ENCODE measurements at places on chromosomes 1 and 21. TPM values are rescaled to one million over a fixed set of nuclear protein-coding genes. Genes with fewer than 3 reads are reported as not detected.

DNA sequence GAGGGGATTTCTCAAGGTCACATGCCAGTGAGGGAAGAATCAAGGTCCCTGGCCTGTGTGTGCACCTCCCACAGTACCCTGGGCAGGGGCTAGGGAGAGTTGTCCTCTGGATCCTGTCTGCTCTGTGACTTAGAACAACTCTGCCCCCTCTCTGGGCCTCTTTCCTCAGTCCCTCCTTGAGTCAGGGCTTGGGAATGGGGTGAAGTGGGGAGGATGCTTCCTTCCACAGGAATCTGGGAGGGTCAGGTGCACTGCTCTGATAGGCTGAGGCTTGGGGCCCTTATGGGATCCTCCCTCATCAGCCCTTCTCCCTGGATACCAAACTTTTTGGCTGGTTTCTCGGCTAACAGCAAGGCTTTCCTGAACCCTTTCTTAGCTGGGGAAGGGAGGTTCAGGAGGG, 2.5 kb downstream of the TRNP1 start:
- DNase-seq: no peak

DNA sequence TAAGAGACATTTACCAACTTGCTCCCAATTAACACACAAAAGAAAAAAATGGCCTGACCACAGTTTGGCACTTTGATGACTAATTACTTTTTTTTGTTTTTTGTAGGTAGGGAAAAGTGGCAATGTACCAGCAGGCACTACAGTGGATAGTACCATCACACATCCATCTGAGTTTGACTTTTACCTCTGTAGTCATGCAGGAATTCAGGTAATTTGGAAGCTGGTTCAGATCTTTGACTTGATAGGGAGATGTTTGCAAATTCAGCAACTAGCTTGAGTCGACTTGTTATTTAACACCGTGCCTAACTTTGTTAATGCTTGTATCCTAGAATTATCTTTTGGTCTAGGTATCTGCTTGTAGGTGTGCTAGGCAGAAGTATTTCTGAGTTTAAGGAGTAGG, 33.0 kb upstream of the AGO1 start:
- DNase-seq: no peak

- no peak for DNase-seq
Observed at GRCh38 chr1:22217811-22218460, 75.0 kb upstream of the WNT4 start.

DNA sequence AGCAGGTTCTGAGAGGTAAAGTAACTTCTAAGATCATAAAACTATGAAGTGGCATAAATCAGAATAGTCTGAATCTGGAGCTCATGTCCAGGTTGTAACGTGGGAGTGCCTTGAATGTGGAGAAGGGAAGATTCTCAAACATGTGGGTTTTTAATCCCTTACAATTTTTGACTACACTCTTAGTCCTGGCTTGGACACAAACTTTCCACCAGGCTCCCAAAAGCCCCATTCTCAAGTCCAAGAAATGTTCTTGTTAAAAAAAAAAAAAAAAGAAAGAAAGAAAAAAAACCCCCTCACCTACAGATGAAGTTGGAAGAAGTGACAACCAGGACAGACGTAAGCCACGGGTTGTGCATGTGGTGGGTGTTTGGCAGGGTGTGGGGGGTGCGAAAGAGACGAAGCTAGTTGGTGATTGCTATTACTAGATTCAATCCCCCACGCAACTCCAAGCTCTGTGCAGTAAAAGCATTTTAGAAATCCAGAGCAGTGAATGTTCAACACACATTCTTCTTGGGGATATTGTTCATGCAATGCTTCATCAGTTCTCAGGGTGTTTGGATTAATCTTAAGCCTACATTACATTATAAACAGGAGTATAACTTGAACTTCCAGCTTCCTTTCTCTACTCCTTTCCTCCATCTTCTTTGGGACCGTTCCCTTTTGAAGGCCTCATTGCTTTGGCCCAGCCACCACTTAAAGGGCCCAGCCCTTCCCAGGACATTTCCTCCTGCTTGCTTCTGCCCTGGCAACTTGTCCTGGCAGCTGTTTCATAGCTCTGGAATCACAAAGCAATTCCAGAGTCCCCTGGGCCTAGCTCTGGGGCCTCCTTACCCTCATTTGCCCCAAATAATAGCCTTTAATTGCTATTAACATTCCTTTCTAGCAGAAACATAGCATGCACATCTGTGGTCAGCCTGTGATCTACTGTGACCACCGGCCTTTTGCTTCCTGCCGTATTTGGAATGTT, 41.8 kb downstream of the PHC2 start:
- no peak for DNase-seq

DNASE2B gene
- total RNA-seq: not detected

- no peak for DNase-seq
Observed at GRCh38 chr21:37792046-37792445, 124.2 kb downstream of the KCNJ6 start.

- no peak for DNase-seq
Observed at GRCh38 chr1:109785446-109786111, 21.9 kb upstream of the EPS8L3 start.

DNA sequence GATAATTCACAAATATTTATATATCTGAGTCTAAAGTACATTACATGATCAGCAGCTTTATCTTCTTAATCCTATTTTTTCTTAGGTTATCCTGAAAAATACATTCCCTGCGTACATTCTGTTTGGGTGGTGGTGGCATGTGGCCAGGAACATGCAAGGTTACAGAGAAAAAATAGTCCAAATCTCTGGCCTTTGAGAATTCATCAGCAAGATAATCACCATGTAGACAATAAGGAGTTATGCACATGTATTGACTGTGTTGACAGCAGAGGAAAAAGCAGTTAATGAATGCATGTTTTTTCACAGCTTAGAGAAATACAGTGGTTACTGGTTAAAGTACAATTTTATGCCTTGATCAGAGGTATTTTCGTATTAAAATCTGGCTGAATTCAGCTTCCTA, 49.0 kb downstream of the ABCA4 start:
- no peak for DNase-seq

DNA sequence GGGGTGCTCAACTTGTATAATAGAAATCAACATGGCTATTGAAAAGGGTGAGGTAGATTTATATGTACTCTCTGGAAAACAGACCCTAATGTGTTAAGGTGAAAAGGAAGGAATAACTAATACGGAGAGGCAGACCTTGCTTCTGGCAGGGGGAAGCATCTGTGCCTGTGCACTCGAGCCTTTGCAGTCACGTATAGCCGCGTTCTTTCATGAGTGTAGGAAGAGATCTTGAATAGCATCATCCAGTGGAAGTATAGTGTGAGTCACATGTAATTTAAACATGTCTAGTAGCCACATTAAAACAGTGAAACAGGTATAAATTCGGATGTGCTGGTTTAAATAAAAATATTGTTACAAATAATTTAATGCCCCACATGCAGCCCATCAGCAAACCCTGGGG, 3.0 kb downstream of the A3GALT2 start:
- no peak for DNase-seq

GRCh38 chr21:33479679-33480480, at the start of gene TMEM50B:
TMEM50B (minus strand) TSS chr21:33479974; CDS start chr21:33468885, 11,089 bp downstream.
- DNase-seq: peak; percentile 93

- DNase-seq: no peak
Observed at GRCh38 chr1:116915086-116915661, 5.5 kb downstream of the PTGFRN start.

HORMAD1 gene
- total RNA-seq: 0.40 TPM

NR1I3 gene
- total RNA-seq: not detected

- DNase-seq: no peak
Observed at GRCh38 chr1:241531195-241532161, 700 bp upstream of the KMO start.

- peak; percentile 92 for DNase-seq
Observed at GRCh38 chr1:109113590-109114341, at the start of gene ELAPOR1. ELAPOR1 (plus strand) TSS chr1:109114115; CDS start chr1:109114184, 69 bp downstream.

- DNase-seq: no peak
Observed at GRCh38 chr21:25323356-25323949, 283.8 kb downstream of the MRPL39 start.

SPATA46 gene
- total RNA-seq: not detected

DNA sequence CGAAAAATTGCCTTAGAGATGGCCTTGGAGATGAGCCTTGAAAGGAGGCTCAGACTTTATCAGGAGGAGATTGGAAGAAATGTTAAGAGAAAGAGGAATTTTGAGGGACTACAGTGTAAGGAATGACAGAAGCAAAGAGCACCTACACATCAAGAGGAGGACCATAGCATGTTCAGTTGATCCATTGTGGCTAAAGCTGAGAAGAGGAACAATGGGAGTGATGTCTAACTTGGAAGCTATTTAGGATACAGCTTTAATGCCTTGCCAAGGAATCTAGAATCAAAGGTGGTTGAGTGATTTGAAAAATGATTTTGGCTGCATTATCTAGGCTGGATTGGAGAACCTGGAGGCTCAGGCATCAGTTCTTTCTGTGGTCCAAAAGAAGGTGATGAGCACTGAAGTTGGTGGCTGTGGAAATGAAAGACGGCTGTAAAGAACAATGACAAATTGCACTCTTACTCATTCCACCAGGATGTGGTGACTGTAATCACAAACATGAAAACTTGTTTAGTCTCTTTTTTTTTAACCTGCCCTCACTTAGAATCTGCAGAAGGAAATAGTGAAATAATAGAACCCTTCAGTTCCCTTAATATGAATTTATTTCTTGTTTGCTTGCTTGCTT, 11.3 kb downstream of the FAM20B start:
- DNase-seq: peak; percentile 59

GRCh38 chr1:194342484-194343262, 1156.3 kb upstream of the B3GALT2 start:
- no peak for DNase-seq

RPE65 gene
- total RNA-seq: not detected

DNA sequence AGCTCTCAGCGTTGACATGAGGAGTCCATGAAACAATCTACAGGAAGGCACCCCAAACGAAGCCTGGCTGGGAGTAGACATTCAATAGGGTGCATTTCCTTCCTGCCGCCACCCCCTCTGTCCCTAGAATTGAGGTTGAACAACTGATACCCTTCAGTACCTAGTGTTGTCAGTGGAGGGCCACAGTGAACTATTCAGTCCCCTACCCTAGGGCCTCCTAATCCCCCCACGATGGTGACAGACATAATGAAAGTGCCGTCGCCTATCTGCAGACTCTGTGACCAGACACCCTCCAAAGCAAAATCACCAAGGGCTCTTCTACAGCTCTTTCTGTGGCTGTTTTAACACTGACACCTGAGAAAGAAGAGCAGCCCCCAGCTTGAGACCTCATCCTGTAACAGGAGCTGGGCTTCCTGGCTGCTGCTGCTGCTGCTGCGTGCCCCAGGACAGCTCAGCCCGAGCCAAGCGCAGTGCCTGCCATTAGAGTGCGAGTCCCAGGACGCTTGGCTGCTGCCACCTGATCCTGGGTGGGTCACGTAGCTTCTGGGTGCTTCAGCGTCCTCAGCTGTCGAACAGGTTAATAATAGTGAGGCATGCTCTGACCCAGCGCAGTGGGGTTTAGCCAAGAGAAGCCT, 183.0 kb downstream of the ZBTB18 start:
- DNase-seq: no peak

GRCh38 chr1:213733705-213734104, 254.1 kb upstream of the PROX1 start:
- no peak for DNase-seq

DNA sequence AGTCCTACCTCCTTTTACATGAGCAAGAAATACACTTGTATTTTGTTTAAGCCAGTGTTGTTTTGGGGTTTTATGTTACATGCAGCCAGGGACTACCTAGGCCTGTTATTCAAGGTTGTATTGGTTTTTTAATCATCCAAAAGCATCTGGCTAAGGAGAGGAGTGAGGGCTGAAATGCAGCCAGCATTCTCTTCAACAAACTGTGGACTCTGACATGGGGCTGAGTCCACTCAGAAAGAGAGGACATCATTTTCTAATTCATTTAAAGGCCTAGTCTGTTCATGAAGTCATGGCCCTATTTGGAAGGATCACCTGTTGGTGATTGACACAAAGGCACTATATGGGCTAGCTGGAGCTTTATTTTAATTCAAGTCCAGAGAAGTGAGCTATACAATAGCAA, 190.4 kb downstream of the TTLL7 start:
- DNase-seq: no peak

DNA sequence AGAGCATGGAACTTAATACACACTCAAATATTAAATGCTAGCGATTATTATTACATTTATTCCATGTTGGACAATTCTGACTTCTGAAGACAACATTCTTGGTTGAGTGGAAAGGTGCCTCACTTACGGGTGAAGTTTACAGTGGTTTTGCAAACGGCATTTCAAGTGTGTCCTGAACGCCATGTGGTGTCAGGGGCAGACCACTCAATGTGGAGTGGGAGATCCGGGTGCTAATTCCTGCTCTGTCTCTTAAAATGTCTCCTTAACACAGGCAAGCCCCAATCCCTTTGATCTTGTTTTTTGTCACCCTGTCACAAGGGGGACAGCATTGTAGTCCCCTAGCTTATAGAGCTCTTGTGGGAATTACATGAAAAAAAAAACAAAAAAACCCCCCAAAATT, 5.6 kb upstream of the TDRD10 start:
- no peak for DNase-seq

MUTYH gene
- total RNA-seq: 51.7 TPM

EXO1 gene
- total RNA-seq: 44.4 TPM

DNA sequence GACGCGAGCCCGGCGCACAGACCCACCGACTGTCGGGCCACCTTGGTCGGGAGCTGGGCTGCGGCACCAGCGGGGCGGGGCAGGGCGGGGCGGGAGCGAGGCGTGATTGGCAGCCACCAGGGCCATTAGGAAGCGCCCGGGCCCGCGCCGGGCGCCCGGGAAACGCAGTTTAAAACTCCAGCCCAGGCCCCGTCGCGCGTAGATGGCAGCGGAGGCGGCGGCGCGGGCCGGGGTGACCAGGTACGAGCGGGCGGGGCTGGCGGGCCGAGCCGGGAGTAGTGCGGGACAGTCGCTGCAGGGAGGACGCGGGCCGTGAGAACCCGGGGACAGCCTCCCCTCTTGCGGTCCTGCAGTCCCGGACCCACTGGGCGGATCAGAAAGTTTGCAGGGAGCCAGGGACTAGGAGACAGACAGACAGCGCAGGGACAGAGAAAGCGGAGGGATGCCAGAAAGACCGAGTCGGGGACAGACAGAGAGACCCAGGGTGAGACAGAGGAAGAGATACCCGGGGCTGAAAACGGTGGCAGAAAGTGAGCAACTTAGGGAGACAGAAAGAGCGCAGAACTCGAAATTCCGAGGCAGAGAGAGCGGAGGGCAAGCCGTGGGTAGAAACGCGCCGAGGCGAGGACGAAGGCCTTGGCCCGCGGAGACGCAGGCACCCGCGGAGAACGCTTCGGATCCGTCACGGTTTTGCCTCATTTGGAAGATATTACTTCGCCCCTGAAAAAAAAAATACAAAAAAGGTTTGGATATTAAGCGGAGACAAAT, at the start of gene DMBX1:
Gene DMBX1 (plus strand): TSS at position 199 of the 768 bp plus-strand sequence. CDS start 17,175 bp downstream, outside the sequence.
- DNase-seq: peak; percentile 38

SYT11 gene
- total RNA-seq: 14.2 TPM

DNA sequence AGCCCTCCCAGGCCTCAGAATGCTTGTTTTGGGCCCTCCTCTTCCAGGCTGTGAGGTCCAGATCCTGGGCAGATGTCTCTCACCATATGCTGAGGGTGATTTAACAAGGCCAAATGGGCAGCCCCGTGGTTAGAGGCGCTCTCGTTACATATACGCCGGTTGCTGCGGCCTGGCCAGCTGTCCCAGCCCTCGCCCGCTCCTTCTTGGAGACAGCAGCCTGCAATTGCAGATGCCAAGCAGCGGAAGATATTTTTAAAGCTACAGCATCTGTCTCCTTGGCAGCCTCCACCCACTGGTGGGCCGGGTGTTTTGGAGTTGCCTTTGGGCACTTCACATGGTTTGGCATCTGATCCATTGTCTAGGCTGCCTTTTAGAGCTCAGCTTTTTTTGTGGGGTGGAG, 178.8 kb upstream of the NFIA start:
- no peak for DNase-seq

All from activated CD4-positive, alpha-beta T cell treated with anti-CD3 and anti-CD28 coated beads, Interleukin-2, amount 10 ng/mL, durations not matched to agents 7 days and 5 days (primary cell).